CD8-positive, alpha-beta memory T cell (primary cell): ENCODE measurements at places on chromosomes 4 and X. TPM values are rescaled to one million over a fixed set of nuclear protein-coding genes. Genes with fewer than 3 reads are reported as not detected.

SPARCL1 gene
- not detected for total RNA-seq

DNA sequence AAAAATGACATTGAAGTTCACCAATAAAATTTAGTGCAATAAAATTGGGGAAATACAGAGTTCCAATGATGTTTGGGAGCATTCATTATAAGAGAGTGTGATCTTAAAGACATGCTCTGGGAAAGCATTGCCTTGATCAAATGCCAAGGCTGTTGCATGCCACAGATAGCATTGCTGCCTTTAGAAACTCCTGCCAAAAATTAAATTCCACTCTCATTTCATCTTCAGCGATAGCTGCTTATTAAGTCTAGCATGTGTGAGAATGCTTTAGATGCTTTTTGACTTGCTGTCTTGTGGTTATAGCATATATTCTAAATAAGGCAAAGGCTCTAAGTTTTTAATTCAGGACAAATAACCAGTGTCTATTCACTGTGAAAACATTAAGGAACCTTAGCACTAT is 49.3 kb downstream of the NPNT start:
- no peak overlapping the region for H3K4me3 ChIP-seq
- no peak overlapping the region for H3K27ac ChIP-seq
- no peaks in the 10 kb centered on the region for H3K4me1 ChIP-seq
- H3K27me3 ChIP-seq: no peaks in the 10 kb centered on the region

DNA sequence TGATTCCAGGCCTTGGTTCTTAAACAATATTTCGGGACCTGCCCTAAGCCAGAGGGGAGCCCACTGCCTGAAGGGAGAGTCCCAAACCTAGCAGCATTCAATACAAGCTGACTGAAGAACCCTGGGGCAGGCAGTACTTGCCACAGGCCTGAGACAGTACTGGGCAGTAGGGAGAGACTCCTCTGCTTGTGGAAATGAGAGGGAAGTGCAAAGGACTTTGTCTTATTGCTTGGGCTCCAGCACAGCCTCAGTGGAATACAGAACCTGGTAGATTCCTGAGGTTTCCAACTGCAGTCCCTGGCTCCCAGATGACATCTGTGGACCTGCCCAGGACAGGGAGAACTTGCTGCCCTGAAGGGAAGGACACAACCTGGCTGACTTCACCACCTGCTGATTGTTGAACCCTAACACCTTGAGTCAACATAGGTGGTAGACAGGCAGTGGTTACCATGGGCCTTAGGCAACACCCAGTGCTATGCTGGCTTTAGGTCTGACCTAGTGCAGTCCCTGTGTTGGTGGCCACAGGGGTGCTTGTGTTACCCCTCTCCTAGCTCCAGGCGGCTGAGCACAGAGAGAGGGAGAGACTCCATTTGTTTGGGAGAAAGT is 20.3 kb upstream of the ABCG2 start:
- no peak overlapping the region for H3K4me3 ChIP-seq
- no peak overlapping the region for H3K27ac ChIP-seq
- H3K4me1 ChIP-seq: no peaks in the 10 kb centered on the region
- H3K27me3 ChIP-seq: no peaks in the 10 kb centered on the region
- DNase-seq: no peak

GRCh38 chr4:186844059-186844681 is 120.5 kb upstream of the FAT1 start:
- H3K36me3 ChIP-seq: no peaks in the 10 kb centered on the region
- H3K4me1 ChIP-seq: no peaks in the 10 kb centered on the region
- H3K27ac ChIP-seq: peak overlapping the region; percentile 50
- no peaks in the 10 kb centered on the region for H3K27me3 ChIP-seq
- no peak for DNase-seq

GRCh38 chrX:2989565-2989964 is 16.8 kb upstream of the ARSH start:
- no peak for DNase-seq
- H3K27me3 ChIP-seq: no peaks in the 10 kb centered on the region
- no peaks in the 10 kb centered on the region for H3K4me1 ChIP-seq
- H3K4me3 ChIP-seq: no peak overlapping the region
- H3K36me3 ChIP-seq: no peaks in the 10 kb centered on the region

DNA sequence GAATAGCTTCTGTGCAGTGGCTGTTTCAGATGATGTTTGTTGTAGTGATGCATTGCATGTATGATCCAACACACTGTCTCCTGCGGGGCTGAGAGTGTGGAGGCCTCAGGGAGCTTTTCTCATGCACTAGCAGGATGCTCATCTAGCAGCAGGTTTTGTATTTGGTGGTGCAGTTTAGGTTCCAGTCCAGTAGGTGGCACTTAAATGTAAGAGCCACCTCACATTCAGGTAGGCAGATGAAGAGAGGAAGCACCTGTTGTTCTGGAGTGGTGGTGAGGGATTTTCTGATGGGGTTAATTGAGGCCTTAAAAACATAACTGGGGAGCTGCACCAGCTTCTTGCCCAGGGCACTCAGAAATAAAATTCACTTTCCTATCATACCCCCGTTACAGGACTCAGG is 300.9 kb downstream of the SPIN4 start:
- no peaks in the 10 kb centered on the region for H3K36me3 ChIP-seq
- DNase-seq: no peak
- no peaks in the 10 kb centered on the region for H3K27me3 ChIP-seq
- H3K4me3 ChIP-seq: no peak overlapping the region
- no peak overlapping the region for H3K27ac ChIP-seq

ADGRG2 gene
- not detected for total RNA-seq

DNA sequence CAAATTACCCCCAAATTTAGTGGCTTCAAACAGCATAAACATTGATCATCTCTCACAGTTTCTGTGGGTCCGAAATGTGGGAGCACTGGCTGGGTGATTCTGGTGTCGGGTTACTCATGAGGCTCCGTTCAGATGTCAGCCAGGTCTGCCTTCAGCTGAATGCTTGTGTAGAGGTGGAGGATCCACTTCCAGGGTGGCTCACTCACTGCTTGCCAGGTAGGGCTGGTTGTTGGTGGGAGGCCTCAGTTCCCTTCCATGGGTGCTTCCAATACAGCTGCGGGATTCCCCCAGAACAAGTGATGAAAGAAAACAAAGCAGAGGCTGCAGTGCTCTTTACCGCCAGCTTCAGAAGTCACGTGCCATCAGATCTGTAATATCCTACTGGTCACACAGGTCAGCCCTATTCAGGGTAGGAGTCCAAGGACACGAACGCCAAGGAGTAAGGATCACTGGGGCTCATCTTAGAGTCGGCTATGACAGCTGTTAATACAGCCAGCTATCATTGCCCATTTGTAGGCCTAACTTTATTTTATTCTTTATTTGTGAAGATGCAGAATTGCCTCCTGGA is 1.1 kb upstream of the SMIM43 start:
- no peaks in the 10 kb centered on the region for H3K4me1 ChIP-seq
- H3K27me3 ChIP-seq: peaks cover 13% of the 10 kb centered on the region
- no peak overlapping the region for H3K27ac ChIP-seq
- no peak overlapping the region for H3K4me3 ChIP-seq
- no peaks in the 10 kb centered on the region for H3K36me3 ChIP-seq
- no peak for DNase-seq

DNA sequence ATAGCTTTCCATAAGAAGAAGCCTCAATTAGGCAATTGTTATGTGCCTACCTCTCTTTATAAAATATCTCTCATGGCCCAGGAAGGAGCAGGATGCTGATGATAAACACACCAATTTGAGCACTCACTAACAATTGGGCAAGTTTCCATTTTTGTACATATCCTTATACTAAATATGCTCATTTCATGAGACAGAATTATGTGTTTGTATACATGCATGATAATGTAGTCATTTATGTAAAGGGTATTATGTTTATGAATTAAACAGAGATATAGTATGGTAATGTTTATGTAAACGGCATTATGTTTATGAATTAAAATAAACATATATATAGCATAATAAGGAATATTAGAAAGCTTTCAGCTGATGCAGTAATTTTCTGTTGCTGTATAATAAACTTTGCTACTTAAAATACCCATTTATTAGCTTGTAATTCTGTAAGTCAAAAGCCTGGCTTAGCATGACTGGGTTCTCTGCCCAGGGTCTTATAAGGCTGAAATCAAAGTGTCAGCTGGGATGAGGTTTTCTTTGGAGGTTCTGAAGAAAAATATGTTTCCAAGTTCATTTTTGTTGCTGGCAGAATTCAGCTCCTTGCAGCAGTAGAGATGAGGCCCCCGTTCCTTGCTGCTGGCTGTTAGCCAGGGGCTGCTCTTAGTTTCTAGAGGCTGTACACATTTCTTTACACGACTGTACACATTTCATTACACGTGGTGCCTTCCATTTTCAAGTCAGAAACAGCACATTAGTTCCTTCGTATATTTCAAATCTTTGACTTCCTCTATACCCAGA is 89.0 kb downstream of the GLRA2 start:
- no peak for DNase-seq
- no peaks in the 10 kb centered on the region for H3K4me1 ChIP-seq
- H3K27me3 ChIP-seq: no peaks in the 10 kb centered on the region
- H3K36me3 ChIP-seq: no peaks in the 10 kb centered on the region

DNA sequence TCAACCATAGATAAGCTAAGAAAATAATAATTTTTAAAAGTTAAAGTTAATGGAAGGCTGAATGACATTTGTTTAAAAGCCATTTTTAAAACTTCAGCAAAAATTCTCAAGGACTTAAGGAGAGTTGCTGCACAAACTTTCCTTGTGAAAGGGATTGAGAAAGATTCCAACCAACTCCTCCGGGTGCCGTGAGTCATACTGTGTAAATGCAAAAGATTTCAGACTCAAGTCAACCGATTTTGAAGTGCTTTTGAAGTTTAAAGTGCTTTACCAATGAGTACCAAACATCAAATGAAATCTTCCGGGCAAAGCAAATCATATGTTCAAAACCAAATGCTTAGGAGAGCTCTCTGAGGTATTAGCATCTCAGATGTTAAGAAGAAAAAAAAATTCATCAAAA is 31.4 kb downstream of the VCX2 start:
- H3K27ac ChIP-seq: no peak overlapping the region
- H3K36me3 ChIP-seq: no peaks in the 10 kb centered on the region
- no peaks in the 10 kb centered on the region for H3K27me3 ChIP-seq
- no peak for DNase-seq
- H3K4me1 ChIP-seq: no peaks in the 10 kb centered on the region

FAM53A gene
- total RNA-seq: 0.82 TPM

GRCh38 chrX:54597728-54598127 is 67.7 kb downstream of the GNL3L start:
- no peaks in the 10 kb centered on the region for H3K27me3 ChIP-seq
- DNase-seq: no peak
- H3K27ac ChIP-seq: no peak overlapping the region
- H3K4me1 ChIP-seq: no peaks in the 10 kb centered on the region
- no peak overlapping the region for H3K4me3 ChIP-seq
- H3K36me3 ChIP-seq: no peaks in the 10 kb centered on the region

DNA sequence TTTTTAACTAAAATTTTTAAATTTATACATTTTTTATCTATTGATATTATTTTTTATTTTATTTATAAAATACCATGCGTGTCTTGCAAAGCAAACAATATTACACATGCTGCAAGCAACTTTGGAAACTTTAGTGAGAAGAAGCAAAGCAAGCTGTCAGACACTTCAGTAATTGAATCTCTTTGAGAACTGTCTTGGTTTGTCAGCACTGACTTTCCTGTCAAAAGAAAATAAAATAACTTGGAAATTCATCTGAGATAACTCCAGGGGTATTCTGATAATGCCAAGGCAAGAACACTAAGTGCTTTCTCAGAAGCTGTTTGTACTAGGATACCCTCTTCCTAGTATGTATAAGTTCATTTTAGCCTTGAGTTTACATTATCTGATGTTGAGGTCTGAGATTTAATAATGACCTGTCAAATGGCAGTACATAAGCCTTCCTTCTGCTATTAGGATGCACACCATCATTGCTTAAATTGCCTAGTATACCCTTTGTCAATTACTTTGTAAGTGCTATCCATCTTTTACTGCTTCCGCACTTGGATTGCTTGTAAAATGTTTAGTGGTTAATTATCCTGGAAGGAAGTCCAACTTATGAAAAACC is 624.2 kb upstream of the AGA start:
- no peaks in the 10 kb centered on the region for H3K36me3 ChIP-seq
- H3K27ac ChIP-seq: no peak overlapping the region
- no peaks in the 10 kb centered on the region for H3K27me3 ChIP-seq
- DNase-seq: no peak

DNA sequence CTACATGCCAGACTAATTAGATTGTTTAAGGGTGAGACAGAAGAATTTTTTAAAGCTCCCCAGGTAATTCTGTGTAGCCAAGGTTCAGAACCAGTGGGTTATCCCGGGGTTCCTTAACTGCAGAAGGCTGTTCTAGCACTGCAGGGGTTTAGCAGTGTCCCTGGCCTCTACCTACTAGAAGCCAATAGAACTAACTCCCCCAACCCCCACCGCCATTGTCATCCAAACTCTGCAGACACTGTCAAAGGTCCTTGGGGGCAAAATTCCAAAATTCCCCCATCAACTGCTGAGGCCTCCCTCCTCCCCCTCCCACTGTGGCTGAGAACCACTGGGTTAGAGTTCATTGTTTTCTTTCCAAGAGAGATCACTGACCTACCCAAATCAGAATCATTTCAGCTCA is 66.4 kb downstream of the MOSPD2 start:
- H3K27ac ChIP-seq: no peak overlapping the region
- no peak overlapping the region for H3K4me3 ChIP-seq
- no peak for DNase-seq
- H3K27me3 ChIP-seq: no peaks in the 10 kb centered on the region

- no peak for DNase-seq
- no peak overlapping the region for H3K27ac ChIP-seq
- H3K27me3 ChIP-seq: no peaks in the 10 kb centered on the region
- no peaks in the 10 kb centered on the region for H3K4me1 ChIP-seq
Observed at GRCh38 chr4:144650311-144651005, 4.5 kb downstream of the HHIP start.

DNA sequence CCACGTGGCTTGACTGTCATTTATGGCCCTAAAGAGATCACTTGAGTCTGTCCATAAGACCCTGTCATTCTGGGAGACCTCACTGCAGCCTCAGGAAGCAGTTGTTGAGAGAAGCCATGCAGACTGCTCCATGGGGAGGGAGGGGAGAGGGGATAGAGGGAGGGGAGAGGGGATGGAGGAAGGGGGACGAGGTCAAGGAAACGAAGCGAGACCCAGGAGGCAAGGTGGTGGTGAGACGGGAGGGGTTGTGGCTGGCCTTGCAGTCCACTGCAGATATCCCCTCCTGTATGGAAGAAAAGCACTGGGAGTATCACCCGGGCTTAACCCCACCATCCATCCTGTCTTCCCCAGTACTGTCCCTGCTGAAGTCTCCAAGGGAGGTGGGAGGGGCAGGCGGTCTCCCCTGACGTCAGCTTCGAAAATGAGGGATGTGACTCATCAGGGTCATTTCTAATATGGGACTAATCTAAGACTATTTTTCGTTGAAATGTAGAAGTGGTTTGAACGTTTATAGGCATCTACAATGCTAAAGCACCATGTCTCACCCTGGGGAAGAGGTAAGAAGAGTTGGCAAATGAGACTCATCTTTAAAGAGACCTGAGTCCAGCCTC is 5.6 kb downstream of the TMEM255A start:
- no peaks in the 10 kb centered on the region for H3K27me3 ChIP-seq
- H3K36me3 ChIP-seq: no peaks in the 10 kb centered on the region
- no peak overlapping the region for H3K27ac ChIP-seq
- DNase-seq: no peak

GRCh38 chrX:666762-667720 is 36.5 kb downstream of the SHOX start:
- no peak overlapping the region for H3K27ac ChIP-seq
- no peaks in the 10 kb centered on the region for H3K36me3 ChIP-seq
- no peak for DNase-seq
- no peaks in the 10 kb centered on the region for H3K27me3 ChIP-seq
